ENCODE measurements at places on chromosomes 3 and 15. TPM values are rescaled to one million over a fixed set of nuclear protein-coding genes. Genes with fewer than 3 reads are reported as not detected.

The TMEM45A gene
- 8.6 TPM for total RNA-seq

The TRH gene
- not detected for total RNA-seq

The SCAANT1 gene
- not detected for total RNA-seq

The SHF gene
- total RNA-seq = 3.0 TPM

The FETUB gene
- total RNA-seq = not detected

The THBS1 gene
- 61.9 TPM for total RNA-seq

The LINS1 gene
- 13.6 TPM for total RNA-seq

The SH2D7 gene
- not detected for total RNA-seq

The PARL gene
- 82.3 TPM for total RNA-seq

The OXNAD1 gene
- 6.6 TPM for total RNA-seq

The NMNAT3 gene
- 1.9 TPM for total RNA-seq

The SYNPR gene
- total RNA-seq = not detected

The ROPN1 gene
- not detected for total RNA-seq

The RBPMS2 gene
- 33.7 TPM for total RNA-seq

The MST1R gene
- total RNA-seq = 27.5 TPM

The ZKSCAN7 gene
- not detected for total RNA-seq

The CCDC14 gene
- total RNA-seq = 57.7 TPM

The KLF13 gene
- 78.6 TPM for total RNA-seq

The CMTM8 gene
- total RNA-seq = 9.8 TPM

The SPATA12 gene
- 0.10 TPM for total RNA-seq

The CCDC39 gene
- total RNA-seq = not detected

The CASR gene
- total RNA-seq = not detected

The CNTN6 gene
- total RNA-seq = not detected

The FBXW12 gene
- total RNA-seq = not detected

The HRG gene
- total RNA-seq = not detected

The DLEC1 gene
- total RNA-seq = not detected

The GYG1 gene
- total RNA-seq = 75.2 TPM

The CPN2 gene
- 0.08 TPM for total RNA-seq

The SLC12A8 gene
- total RNA-seq = 7.0 TPM

The UBXN7 gene
- total RNA-seq = 61.7 TPM

The CPEB1 gene
- 19.5 TPM for total RNA-seq

The CYP19A1 gene
- total RNA-seq = not detected

The P3H2 gene
- total RNA-seq = 82.2 TPM

The MEIS2 gene
- total RNA-seq = 9.3 TPM

The ALG1L2 gene
- total RNA-seq = 0.33 TPM

The SPINK8 gene
- total RNA-seq = not detected

The P2RY13 gene
- total RNA-seq = not detected

The CTXND1 gene
- not detected for total RNA-seq

The SORD gene
- 34.0 TPM for total RNA-seq

The GHRL gene
- not detected for total RNA-seq

The ANKUB1 gene
- total RNA-seq = not detected

The BUB1B gene
- 67.8 TPM for total RNA-seq

The PYGO1 gene
- total RNA-seq = 2.4 TPM
